ENCODE measurements at places on chromosomes 7 and 10.

DNA sequence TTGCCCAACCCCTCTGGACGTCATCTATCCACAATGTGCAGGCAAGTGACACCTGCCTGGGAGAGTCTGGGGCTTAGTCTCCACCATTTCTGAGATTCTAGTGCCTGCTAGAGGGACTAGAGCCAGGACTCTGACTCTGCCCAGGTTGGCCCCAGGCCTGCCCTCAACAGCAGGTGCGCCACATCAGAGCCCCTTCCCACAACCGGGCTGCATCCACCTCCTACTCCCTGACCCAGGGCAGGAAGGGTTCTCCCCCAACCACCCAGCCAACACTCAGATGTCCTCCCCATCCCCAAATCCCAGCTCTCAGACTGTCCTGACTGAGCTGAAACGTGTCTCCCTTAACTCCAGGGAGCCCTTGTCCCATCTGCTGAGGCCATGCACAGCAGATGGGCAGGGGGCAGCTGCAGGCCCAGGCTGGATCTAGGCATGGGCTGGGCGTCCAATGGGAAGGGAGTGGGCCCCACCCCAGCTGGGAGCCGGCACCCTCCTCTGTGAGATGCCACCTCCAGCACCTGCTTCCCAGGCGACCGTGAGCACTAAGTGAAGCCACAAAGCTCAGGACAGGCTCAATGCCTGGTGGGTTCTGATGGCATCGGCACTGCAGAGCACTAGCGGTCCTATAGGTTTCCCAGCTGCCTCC is 49.2 kb downstream of the RASGEF1A start:
- no peak for DNase-seq

GRCh38 chr7:106486331-106486730 is 174.6 kb downstream of the CCDC71L start:
- DNase-seq: no peak

- no peak for DNase-seq
These were observed 449.5 kb upstream of the ZMIZ1 start for GRCh38 chr10:78619115-78619851.

DNA sequence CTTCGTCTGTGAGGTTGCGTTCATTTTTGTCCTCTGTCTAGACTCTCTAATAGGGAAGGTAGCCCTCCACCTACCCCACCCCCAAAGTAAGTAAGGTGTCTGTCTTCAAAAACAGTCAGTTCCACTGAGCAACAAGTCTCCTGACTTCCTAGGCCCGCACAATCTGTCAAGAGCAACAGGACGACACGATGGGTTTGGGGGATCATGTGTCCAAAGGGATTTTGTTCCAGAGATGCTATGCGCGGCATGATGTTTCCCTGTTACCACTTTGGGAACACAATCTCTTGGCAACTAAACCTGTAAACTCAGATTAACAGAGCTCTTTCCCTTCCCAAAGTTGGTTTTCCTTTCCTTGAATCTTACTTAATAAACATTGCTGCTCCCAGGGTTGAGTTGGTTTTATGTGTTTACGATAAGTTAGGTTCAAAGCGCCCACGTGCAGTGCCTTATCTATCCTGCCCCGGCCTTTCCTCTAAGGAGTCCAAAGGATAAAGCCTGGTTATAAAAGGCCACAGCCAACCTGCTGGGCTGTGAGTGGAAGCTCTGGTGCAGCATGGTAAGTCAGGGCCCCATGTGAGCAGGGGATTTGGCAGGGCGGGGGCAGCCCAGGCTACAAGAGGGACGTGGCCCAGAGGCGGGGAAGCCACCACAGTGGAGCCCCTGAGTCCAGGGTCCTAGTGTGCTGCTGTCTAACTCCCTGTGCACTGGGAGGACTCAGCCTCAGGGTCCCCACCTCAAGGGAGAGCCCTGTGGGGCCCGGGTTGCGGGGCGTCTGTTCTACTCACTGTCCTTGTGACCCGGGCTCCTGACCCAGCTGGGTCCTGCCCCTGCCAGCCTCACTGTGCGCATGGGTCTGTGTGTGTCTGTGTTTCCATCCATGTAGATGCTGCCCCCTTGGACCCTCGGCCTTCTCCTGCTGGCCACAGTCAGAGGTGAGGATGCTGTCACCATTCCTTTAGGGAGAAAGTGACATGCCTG is at the start of gene PNLIPRP2:
Gene PNLIPRP2 (plus strand): TSS at position 531 of the 978 bp plus-strand sequence.
- no peak for DNase-seq

DNA sequence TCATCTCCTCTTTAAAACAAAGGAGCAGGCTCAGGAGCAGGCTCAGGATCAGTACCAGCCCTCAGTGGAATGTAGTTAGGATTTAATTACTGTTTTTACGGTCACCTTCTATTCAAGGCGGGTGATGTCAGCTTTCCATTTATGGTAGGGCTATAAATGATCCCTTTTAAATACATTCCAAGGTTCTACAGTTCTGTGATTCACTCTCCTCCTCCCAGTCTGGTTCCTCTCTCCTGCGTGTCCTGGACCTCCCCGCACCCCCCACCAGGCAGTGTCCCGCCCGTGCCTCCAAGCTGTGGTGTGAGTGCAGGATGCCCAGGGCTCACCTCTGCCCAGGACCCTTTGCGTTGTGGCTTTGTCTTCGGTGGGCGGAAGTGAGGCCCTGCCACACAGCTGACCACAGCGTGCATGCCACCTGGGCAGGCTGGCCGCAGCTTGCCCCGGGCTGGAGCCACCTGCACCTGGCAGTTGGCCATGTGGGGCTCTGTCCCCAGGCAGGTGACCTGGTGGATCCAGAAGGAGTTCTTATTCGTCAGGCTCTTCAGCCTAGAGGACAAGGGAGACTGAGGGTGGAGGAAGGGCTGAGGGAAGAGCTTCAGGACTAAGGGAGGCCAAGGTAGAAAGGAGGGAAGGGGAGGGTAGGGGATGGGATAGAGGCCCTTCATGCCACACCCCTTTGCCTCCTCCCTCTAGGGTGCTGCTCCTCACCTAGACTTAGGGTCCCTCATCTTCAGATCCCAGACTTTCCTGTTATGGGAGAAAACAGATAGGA is 9.1 kb downstream of the LOXL4 start:
- DNase-seq: no peak

DNA sequence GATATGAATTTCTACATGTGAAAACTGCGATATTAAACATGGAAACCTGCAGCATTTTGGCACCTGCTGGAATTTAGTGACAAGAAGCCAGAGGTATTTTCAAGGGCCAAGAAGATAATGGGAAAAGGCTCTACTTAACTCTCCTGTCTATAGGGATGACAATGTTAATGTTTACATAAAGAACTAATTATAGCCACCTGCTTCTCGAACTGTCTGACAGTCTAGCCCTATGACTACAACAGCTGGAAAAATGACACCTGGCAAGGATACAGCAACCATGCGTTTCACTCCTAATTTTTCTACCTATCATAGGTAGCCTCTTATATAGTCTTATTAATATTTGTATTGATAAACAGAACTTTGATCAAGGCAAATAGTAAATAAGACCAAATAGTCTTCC is 49.6 kb downstream of the MAGI2 start:
- DNase-seq: peak; percentile 5

- DNase-seq: peak; percentile 27
These were observed 96.2 kb downstream of the C10orf105 start for GRCh38 chr10:71623098-71623985.

DNA sequence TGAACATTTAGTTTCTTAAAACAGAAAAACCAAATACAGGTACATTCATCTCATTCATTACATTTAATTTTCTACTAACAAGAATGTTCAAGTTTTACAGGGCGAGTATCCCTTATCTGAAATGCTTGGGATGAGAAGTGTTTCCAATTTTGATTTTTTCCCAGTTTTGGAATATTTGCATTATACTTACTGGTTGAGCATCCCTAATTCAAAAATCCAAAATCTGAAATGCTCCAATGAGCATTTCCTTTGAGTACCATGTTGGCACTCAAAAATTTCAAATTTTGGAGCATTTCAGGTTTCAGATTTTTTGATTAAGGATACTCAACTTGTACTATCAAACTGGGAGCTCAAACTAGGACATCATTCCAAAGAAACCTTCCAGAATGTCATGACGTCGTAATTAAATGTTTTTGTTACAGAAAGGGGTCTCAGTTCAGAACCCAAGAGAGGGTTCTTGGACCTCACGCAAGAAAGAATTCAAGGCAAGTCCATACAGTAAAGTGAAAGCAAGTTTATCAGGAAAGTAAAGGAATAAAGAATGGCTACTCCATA is 90.8 kb upstream of the PIK3CG start:
- no peak for DNase-seq
